ENCODE measurements at places on chromosomes 1 and 21.

- no peak for DNase-seq
Measured at GRCh38 chr21:45975020-45975666, 6.4 kb upstream of the COL6A1 start.

DNA sequence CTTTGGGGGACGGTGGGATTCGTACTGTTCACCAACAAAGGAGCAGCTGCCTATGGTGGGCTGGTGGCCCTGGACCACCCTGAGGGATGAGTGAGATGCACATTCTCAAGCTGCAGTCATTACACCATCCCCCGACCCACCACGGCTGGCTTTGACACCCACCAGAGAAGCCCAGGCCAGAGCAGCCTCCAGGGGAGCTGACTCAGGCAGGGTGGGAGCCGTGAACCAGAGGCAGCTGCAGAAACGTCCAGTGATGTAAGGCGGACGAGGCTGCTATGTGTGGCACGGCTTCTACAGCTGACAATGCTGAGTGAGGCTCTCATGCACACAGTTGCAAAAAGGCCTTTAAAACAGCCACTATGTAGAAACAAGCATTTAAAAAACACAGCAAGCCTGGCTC, 40.1 kb downstream of the CHAF1B start:
- no peak for DNase-seq

- DNase-seq: peak; percentile 2
Measured at GRCh38 chr1:82979593-82980236, 1019.2 kb downstream of the TTLL7 start.

DNA sequence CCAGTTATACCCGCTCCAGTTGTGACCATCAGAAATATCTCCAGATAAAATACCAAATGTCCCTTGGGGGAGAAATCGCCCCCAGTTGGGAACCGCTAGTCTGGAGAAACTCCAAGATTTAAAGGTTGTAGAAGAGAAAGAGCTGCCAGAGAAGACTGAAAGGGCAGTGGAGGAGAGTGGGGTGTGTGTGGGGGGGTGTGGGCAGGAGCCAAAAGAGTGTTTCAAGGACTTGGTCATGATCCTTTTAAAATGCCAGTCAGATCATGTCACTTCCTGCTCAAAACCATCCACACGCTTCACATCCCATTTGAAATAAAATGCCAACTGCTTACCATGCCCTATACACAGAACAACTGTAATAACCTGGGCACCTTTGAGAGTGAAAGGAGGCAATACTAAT, 3.4 kb upstream of the HEYL start:
- no peak for DNase-seq

DNA sequence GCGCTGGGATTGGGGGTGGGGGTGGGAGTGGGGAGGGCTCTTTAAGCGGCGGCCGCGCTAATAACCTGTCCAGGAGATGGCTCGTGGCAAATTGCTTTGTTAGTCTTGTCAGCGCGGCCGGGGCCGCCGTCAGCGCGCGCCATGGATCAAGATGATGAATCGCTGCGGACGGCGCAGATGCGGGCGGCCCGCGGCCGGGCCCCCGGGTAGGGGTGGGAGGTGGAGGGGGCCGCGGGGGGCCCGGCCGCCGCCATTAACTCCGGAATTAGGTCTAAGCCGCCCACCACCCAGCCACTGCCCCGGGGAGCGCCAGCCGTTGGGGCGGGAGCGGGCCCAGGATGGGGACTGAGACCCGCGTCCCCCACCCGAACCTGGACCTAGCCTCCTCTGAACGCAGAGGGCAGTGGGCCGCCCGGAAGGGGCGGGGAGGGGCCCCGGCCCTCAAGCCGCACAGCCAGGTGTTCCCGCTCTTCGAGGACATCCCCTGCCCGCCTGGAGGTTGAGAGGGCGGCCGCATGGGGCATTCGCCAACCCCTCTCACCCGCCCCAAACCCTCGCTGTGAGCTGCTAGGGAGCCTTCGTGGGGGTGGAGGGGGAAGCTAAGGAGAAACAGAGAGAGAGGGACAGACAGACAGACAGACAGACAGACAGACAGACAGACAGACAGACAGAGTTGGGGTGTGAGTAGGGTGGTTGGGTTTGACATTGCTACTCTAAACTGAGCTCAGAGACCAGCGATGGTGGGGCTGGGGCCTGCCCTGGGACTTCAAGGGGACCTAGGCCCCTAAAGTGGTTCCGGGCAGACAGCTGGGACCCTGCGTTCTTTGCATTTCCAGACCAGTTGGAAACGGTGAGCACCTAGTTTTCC, 3.8 kb upstream of the DMBX1 start:
- no peak for DNase-seq

- DNase-seq: no peak
Measured at GRCh38 chr1:204377800-204378668, 18.3 kb upstream of the PLEKHA6 start.

- no peak for DNase-seq
Measured at GRCh38 chr21:35079181-35079580, 30.1 kb upstream of the RUNX1 start.

GRCh38 chr1:40789661-40790430, 6.3 kb downstream of the KCNQ4 start:
- no peak for DNase-seq

- DNase-seq: no peak
Measured at GRCh38 chr1:229378586-229379367, 35.9 kb upstream of the CCSAP start.

Measured in hematopoietic multipotent progenitor cell (in vitro differentiated cells).